ENCODE measurements at places on chromosomes 11 and 22.

- no peak for DNase-seq
These were observed 3.4 kb downstream of the CLPB start for GRCh38 chr11:72430741-72431570.

DNA sequence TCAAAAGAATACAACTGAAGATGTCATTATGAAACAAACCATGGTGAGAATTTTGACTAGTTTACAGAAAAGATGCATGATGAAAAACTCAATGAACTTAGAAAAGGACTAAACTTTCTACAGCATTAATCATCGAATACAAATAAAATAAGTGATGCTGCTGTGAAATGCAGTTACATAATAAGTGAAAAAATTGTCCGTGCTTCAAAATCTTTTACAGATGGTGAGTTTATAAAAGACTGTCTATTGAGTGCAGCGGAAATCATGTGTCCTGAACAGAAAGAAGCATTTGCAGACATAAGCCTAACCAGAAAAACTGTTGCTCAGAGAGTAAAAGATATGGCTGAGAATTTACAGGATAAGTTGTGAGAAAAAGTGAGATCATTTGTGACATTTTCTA is 33.8 kb downstream of the NEAT1 start:
- no peak for DNase-seq

GRCh38 chr22:45349916-45350315 is 40.2 kb downstream of the FAM118A start:
- no peak for DNase-seq

DNA sequence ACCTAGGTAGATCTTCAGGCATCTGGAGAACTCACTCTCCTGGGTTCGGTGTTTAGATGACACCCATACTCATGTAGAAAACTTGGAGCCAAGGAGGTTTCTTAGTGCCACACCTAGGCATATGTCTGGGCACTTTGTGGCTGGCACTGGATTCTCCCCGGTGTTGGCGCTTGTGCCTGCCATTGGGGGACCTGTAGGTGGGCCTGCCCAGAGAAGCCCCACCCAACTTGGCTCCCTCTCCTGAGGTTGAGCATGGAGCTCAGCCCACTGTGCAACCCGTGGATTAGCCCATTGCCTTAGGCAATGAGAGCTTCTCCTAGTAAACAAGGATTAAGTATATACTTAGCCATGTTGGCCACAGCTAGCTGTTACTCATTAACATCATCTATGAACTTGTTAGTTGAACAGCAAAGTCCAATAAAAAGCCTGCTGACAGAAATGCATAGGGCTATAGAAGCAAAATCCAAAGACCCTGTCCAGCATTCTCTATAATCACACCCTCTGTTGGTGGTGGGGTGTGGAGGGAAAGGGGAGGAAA is 335.5 kb upstream of the CHORDC1 start:
- DNase-seq = no peak

DNA sequence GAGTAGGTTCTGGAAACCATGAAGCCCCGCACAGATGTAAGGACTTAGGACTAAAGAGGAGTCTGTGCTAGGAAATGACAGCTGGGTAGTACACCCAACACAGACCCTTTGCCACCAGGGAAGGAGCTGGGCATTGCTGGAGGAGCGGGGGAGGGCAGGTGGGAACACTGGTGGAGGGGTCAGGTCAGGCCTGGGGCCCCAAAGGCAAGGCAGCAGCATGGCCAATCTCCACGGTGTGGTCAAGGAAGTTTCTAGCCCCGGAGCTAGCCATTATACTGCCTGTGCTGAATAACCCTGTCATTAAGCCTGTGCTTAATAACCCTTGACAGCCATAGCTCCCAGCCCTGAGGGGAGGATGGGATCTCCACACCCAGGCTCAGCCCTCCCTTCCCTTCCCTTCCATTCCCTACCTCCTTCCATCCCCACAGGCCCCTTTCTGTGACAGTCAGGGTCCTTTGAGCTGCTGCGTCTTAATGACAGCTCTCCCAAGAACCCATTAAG is 2.1 kb downstream of the TMPRSS4 start:
- DNase-seq = no peak

DNA sequence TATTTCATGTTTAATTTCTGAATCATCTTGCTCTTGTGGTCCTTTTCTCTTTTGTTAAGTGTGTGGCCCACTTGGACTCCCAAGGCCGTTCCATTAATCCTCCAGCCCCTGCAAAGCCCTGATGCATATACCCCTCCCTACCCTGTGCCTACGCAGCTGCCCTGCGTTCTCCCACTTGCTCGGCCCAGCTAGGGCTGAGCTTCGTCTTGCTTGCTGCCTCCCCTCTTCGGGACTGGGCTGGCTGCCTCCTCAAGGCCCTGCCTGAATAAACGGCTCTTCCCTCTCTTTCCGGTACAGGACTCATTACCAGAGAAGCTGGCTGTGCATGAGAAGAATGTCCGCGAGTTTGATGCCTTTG is 28.5 kb downstream of the ARHGAP1 start:
- DNase-seq = no peak

DNA sequence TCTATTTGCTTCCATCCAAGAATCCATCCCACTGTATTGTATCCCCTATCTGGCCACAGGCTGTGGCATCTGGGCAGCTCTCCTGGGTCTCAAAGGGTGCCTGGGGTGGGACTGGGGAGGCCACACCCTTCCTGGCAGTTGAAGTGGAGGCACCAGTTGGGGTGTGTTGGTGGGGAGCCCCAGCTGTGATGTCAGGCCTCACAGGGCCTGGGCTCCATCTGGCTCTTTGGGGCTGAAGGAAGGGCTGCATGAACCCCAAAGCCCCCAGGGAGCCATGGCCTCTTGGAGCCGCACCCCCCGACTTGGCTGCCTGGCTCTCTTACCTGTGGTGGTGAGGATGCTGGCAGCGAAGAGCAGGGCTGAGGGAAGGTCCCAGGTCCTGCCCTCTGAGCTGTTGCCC is 469 bp downstream of the KCNK7 start:
- DNase-seq = no peak

DNA sequence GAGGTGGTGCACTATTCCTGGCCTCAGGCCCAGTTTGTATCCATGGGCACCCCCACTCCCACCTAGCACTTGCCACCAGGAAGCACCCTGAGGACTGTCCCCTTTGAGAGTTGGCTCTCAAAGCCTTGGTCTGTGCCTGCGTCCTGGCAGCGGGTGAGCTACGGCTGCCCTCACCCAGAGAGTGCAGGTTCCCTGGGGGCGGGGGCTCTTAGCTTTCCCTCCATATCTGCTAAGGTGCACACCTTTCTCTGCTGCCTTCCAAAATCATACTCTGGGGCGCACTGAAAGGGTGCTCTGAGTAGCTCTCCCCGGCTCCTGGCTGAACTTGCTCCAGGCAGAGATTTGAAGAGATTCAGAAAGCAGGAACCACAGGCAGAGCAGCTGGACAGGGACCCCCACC is 7.1 kb downstream of the KCNQ1 start:
- DNase-seq = no peak

- DNase-seq = no peak
These were observed 11.5 kb downstream of the CCDC117 start for GRCh38 chr22:28783786-28784671.

DNA sequence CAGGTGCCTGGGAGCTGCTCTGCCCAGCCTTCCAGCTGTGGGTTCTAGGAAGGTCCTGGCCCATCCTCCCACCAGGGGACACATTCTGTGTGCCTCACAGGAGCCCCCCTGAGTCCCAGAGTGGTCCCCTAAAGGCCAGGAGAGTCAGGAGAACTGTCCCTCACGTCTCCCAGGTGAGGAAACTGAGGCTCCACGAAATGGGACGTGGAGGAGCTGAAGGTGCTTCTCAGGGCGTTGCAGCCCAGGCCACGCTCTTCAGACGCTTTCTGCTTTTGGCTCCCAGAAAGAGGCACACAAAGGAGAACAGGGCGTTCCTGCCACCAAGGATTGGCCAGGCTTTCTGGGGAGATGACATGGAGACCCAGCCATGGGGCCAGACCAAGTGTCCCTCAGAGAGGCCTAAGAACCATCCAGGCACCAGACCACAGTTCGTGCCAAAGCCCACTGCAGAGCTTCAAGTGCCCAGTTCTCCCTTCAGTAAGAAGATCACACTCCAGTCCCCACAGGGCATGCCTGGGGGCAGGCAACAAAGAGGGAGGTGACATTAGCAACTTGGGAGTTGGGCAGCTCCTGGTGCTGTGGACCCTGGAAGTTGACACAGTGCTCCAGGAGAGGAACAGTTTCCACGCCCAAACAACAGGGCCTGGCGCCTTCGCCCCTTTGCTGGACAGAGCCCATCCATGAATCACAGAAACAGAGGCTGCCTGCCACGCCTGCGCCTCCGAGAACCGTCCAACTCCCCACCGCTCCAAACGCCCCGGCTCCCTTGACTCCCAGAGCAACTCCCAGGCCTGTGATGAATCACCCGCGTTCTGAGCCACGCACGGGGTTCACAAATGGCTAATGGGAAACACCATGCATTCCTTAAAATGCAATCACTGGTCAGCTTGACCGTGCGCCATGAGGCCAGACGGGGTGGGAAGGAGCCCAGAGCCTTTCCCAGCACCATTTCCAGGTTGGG is 589.2 kb downstream of the BRD1 start:
- DNase-seq = no peak

- DNase-seq = no peak
These were observed 54.6 kb downstream of the OTOG start for GRCh38 chr11:17601676-17602075.

Measured in activated naive CD8-positive, alpha-beta T cell treated with anti-CD3 and anti-CD28 coated beads, Interleukin-2, amount 50 U/mL, for 24 hours (primary cell).